ENCODE measurements at places on chromosomes 1 and 21. TPM values are rescaled to one million over a fixed set of nuclear protein-coding genes. Genes with fewer than 3 reads are reported as not detected.
A peak's percentile ranks its signal among the peaks of the same experiment; 100 is the strongest.

CACNA1S gene
- not detected for polyA plus RNA-seq

GJA9 gene
- polyA plus RNA-seq: not detected

ZMYND12 gene
- polyA plus RNA-seq: 0.45 TPM

OLIG1 gene
- polyA plus RNA-seq: not detected

CYP4X1 gene
- 0.67 TPM for polyA plus RNA-seq

ARHGEF16 gene
- polyA plus RNA-seq: 0.10 TPM

FNDC10 gene
- polyA plus RNA-seq: 6.7 TPM

ACOT11 gene
- 7.2 TPM for polyA plus RNA-seq

DNA sequence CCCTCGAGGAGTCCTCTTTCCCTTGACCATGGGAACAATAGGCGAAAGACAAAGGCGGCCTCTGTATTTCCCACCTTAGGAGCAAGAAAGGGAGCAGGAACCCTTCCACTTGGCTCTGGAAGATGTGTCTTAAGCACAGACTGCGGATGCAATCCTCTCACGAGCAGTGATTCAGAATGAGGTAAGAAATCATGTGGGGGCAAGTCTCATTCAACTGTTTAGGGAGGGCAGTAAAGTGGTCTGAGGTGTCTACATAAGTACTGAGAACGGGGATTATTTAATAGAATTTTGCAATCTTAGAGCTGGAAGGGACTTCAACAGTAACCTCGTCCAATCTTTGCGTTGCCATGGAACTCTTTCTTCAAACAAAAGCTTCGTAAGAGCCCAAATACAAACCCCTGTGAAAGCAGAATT lies 1.6 kb upstream of the DYRK3 start:
- DNase-seq: no peak

DNA sequence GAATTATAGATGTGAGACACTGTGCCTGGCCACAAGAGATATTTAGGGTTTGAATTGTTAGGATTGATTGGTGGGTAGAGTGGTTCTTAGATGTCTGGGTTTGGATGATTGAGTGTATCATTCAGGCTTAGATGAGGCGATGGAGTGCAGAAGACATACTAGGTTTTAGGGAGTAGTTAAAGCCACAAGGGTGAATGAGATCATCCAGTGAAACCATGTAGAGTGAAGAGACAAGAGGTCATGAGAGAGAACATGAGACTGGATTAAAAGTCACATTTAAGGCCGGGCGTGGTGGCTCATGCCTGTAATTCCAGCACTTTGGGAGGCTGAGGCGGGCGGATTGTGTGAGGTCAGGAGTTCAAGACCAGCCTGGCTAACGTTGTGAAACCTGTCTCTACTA lies 37.2 kb downstream of the ZFYVE9 start:
- DNase-seq: no peak

DNA sequence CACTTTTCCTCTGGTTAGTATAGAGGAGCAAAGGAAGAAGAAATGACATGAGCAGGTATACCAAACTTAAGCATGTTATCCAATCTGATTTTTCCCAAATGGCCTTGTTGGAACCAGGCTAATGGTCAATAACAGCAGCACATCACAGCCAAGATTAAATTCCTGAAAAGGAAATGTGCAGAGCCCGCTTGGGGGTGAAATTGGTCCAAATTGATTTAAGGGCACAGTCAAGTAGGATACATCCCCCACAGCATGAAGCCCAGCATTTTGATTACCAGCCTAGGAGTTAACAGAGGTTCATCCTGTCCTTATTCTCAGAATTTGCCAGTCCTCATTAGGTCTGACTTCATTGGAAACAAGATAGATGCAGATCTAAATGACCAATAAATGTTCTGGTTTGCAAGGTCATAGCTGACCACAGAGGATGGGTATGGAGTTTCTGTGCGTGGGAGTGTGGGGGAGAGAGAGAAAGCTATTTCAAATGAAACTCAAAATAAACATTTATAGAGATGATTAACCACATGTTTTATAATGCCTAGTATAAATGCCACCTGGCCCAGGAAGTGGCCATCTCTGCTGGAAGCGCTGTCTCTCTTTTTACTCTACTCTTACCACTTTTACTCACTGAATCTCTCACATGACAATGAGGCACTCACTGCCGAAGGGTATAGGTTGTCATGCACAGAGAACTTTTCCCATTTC lies 38.7 kb downstream of the RGS5 start:
- DNase-seq: no peak

DNA sequence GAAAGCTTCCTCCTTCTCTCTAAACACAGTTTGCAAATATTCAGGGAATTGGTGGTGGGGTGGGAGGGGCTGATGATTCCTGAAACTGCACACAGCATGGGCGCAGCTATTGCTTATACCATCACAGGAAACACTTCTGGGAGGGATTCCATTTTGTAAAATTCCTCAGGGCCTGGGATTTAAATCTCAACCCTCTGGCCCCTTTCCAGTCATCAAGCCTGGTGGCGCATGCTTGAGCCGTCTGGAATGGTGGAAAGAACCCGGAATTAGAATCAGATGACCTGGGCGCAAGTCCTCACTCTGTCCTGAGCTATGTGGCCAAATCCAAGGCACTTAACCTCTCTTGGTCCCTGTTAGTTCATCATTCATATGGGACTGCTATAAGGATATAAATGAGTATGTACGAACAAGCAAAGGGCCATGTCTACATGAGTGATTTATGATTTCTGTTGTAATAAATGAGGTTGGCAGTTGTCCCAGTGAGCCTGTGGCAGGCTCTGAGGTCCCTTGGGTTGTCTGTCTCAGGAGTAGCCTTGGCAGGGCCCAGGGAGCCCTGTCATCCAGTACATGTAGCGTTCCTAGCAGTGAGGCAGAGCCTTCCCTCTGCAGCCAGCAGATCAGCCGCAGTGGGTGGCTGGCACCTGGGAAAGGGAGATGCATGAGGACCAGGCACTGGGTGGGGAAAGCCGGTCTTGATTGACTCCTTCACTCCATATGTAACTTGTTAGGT lies 72.0 kb downstream of the MAN1C1 start:
- DNase-seq: peak; percentile 59

DNA sequence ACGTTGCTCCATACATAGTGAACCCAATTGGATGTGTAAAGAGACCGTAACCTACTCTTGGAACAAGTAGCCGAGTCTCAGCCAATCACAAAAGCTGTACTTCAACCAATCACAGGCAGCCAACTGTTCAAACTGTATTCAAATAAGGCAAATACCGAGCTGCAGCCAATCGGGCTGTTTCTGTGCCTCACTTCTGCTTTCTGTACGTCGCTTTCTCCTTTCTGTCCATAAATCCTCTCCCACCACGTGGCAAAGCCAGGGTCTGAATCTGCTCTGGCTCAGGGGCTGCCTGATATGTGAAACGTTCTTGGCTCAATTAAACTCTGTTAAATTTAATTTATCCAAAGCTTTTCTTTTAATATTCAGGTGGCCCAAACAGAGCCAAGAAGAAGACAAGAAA lies 210.3 kb downstream of the URB2 start:
- no peak for DNase-seq

GRCh38 chr1:44355582-44356305 lies 687 bp upstream of the ERI3 start:
- DNase-seq: no peak

- peak; percentile 19 for DNase-seq
These were observed 29.6 kb upstream of the DIPK1A start for GRCh38 chr1:92990828-92991227.

DNA sequence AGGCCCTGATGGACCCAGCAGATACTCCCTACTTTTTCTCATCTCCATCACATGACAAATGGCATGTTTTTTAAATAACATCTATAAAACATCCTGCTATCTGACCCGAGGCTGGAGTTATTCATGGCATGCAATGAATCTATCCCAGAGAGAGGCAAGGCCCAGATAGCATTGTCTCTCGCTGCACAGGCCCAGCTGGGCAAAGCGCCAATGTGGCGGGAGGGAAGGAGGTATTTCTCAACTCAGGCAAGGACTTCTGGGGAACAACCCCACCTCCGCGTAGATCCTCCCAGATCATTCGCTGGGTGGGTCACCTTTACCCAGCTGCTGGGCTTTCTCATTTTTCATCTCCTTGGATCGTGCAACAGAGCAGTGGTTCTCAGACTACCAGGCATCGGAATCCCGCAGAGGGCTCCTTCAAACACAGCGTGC lies 59.8 kb downstream of the ERG start:
- no peak for DNase-seq

GRCh38 chr1:81208441-81208840 lies 592.3 kb upstream of the ADGRL2 start:
- DNase-seq: no peak

DNA sequence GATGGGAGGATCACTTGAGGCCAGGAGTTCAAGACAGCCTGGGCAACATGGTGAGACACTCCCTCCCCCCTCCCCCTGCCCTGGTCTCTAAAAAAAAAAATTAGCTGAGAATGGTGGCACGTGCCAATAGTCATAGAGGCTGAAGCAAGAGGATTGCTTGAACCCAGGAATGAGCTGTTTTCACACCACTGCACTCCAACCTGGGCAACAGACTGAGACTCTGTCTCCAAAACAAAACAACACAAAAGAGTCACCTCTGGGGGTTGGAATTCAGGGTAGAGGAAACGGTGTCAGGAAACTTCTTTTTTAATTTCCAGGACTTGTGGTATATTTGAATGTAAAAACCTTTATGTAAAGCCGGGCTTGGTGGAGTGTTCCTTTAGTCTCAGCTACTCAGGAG lies 43.2 kb downstream of the RHOU start:
- DNase-seq: no peak

- no peak for DNase-seq
These were observed 50.5 kb downstream of the VCAM1 start for GRCh38 chr1:100769906-100770646.

- DNase-seq: no peak
These were observed 363.5 kb upstream of the USP24 start for GRCh38 chr1:55578646-55579045.

DNA sequence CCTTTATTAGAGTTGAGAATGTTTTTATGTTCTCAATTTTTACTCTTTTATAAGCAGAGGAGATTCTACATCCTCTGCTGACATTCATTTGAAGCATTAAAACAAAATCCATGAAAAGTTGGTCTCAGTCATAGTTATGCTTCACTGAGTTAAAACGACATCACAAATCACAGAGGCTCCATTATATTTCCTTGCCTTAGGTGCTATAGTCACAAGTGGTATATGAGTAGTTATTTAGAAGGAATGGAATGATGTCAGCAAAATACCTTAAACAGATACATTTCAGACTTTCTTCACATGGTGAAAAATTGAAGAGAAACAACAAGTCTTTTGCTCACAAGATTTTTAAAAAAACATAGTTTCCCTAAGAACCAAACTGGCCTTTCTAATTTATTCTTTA lies 11.7 kb upstream of the METTL13 start:
- DNase-seq: no peak

- DNase-seq: no peak
These were observed 75.5 kb downstream of the NAV1 start for GRCh38 chr1:201614262-201615015.

- DNase-seq: no peak
These were observed 16.7 kb upstream of the PLEKHA6 start for GRCh38 chr1:204376465-204376864.

Data from SK-N-SH (cell line).